ENCODE measurements at places on chromosomes 12 and 14.

- no peak for DNase-seq
Observed at GRCh38 chr14:64680013-64680713, 24.1 kb upstream of the PLEKHG3 start.

GRCh38 chr12:121996050-121996944, 25.4 kb upstream of the BCL7A start:
- no peak for DNase-seq

- DNase-seq, result peak; percentile 91
Observed at GRCh38 chr14:58817846-58818245, 180.1 kb downstream of the DACT1 start.

GRCh38 chr14:103767336-103767894, 51.8 kb downstream of the ZFYVE21 start:
- DNase-seq, result no peak

DNA sequence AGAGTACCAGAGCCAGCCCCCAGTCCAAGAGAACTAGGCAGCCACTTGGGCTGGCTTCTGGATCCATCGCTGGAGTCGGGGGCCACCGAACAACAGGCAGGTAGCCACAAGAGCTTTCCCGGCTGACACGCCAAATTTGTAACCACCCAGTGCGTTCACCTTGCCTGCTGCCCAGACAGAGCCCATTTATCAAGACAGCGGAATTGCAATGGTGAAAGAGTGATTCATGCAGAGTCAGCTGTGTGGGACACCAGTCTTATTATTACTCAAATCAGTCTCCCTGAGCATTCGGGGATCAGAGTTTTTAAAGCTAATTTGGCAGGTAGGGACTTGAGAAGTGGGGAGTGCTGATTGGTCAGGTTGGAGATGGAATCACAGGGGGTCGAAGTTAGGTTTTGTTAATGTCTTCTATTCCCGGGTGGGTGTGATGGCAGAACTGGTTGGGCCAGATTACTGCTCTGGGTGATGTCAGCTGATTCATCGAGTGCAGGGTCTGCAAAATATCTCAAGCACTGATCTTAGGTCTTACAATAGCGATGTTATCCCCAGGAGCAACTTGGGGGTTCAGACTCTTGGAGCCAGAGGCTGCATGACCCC, 64.3 kb downstream of the PDE6H start:
- DNase-seq, result no peak

DNA sequence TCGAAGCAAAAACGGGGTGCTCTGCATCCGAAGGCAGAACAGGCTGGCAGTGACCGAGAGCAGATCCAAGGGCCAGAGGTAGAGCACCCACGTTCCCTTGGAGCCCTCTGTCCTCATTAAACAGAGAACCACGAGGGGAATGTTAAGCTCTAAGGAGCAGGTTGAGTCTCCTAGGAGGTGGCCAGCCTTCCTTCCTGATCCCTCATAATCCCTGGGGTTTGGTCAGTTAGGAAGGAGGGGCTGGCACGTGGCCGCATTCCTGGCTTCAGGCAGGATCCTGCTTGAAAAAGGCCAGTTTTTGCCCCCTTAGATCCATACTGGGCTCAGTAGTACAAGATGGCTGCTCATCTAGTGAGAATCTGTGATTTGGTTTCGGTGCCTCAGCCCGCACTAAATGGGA, 57.2 kb downstream of the SLC24A4 start:
- no peak for DNase-seq

DNA sequence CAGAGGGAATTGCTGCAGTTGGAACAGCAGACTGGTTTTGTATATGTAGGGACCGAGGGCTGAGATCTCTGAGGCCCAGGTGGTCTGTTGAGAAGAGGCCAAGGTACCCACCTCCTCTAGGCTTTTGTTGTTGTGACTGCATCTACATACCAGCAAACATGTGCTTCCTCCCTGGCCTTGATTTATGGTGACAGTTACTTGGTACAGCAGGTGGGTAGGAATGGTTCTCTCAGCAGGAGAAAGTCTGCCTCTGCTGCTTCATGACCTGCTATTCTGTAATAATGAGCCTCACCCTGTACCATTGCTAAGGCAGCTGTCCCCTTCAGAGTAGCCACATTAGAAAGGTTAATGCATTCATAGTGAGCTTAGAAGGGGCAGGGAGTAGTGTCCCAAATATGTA, 196.7 kb upstream of the PELI2 start:
- no peak for DNase-seq

- DNase-seq, result peak; percentile 72
Observed at GRCh38 chr12:56029666-56030293, 8.9 kb downstream of the IKZF4 start.

DNA sequence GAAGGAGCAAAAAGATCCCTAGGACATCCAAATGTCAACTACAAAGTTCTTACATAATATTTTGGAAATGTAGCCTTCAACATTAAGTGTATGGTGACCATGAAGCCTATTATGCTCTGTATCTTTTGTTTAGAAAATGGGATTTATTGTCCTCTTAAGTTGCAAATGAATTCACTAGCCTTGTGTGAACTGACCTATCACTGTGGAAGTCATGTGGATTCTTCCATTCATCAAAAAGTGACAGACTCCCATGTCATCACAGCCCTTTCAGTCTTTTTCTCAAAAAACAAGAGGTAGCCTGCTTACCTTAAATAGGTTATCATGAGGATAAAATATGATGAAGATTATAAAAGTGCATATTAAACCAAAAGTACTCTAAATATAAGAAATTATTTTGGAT, 179.9 kb downstream of the GRIP1 start:
- no peak for DNase-seq

DNA sequence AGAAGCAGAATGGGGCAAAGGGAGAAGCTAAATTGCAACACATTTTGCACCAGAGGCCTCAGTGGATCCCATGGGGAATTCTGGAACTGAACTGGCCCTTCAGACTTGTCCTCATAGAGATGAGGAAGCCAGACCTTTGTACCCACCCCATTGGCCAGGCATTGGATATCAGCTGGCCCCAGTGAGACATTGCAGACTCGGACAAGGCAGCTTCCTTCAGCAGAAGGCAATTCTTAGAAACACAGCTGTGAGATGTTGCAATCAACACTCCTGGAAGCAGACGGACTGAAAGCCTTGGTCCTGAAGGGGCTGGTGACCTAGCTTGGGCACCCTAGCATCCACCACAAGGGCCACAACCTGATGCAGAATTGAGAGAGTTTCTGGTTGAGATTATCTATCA, 218.1 kb downstream of the MSRB3 start:
- no peak for DNase-seq

DNA sequence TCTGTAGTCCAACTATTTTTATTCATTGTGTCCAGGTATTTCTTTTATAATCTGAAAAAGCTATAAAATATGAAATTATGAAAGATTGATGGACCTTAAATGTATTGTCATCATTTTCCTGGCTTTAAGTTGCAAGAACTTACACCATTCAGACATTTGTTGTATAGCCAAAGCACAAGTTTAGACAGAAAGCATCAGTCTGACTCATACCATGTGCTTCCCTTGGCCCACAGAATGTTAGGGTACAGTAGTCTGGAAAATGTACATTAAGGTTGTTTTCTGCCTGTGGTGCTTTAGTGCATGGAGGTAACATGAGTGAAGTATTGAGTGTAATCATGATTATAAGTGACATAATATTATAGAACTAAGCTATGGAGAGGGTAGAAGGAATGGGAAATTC, 1002.5 kb downstream of the BCL11B start:
- DNase-seq, result no peak

DNA sequence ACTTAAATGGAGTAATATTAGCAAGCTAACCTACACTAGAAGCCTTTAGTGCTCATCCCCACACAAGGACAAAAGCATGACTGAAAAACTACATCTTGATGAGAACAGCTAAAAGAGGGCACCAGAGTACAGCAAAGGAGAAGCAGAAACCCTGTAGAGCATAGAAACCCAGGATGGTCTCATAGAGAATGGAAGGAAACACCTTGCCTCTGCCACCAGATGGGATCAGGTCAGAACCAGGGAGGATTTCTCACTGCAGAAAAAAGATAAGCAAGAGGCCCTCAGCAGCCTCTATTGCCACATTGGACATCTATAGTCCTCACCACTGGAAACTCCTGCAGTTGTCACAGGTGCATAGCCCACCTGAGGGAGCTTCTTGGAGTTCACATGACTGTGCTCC, 13.6 kb upstream of the ZNF705A start:
- DNase-seq, result no peak

- DNase-seq, result peak; percentile 86
Observed at GRCh38 chr12:108618079-108618952, 15.4 kb downstream of the SELPLG start.

DNA sequence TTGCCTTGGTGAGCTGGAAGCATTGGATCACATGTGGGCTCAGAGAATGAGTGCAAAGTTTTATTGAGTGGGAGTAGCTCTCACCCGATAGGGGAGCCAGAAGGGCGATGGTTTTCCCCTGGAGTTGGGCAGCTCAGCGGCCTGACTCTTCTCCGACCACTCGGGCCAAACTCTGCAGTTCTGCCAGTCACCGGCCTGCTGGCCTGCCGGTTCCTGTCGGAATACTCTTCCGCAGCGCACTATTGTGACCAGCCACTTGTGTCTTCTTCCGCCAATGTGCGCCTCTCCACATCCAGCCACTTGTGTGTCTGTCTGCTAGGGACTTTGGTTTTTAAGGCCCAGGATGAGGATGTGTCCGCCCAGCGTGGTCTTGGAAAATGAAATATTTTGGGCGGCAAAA, 43.5 kb upstream of the PRKD1 start:
- DNase-seq, result no peak

- DNase-seq, result peak; percentile 29
Observed at GRCh38 chr12:51345681-51346080, 798 bp downstream of the CELA1 start.

GRCh38 chr12:101707131-101707782, 9.8 kb downstream of the CHPT1 start:
- DNase-seq, result no peak

DNA sequence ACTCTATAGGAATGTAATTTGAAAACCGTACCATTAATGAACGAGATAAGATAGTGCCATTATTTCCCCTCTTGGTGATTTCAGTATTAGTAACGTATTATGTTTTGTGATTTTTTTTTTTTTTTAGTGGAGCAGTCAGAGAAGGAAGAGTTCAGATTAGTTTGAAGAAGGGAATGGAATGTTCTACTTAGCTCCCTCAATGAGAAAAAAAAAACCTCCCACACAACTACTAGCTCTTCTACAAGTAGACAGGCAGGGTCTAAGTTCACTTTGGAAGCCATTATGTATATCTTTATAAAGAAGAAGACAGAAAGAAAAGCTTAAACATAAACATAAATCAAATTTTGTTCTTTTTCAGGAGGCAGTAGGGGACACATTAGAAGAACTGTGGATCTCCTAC, 27.3 kb downstream of the PNMA1 start:
- DNase-seq, result no peak

DNA sequence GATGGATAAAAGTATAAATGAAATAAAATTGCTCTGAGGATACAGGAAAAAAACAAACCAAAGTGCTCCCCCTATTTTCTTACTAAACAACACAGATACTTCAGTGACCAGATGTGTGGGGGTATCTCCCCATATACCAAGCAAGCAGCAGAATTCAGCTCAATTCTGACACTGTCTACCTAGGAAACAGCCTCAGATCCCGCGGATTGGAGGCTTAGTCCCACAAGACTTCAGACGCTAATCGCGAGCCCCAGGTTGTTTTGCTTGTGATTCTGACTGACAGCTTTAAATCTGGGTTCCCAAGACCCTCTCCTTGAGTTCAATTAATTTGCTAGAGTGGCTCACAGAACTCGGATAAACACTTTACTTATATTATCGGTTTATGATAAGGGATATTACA, 17.3 kb downstream of the NFKBIA start:
- DNase-seq, result no peak

GRCh38 chr14:37642125-37642524, 46.7 kb downstream of the TTC6 start:
- DNase-seq, result no peak

- no peak for DNase-seq
Observed at GRCh38 chr12:15648558-15648957, 140.6 kb downstream of the EPS8 start.

DNA sequence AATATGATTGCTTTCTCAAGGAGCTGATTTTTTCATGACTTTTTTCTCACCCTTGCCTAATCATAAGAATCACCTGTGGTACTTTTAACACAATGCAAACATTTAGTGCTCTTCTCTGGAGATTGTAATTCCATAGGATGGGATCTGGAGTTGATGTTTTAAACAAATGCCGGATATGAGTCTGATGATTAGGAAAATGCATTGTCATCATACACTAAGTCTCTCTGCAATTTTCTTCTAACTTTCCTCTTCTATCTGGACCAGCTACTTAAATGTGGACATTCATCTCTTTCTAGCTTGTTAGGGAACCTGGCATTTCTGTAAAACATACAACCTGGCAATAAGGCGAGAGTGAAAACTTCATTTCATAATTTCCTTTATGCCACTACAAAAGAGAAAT, 23.5 kb downstream of the PMCH start:
- no peak for DNase-seq

DNA sequence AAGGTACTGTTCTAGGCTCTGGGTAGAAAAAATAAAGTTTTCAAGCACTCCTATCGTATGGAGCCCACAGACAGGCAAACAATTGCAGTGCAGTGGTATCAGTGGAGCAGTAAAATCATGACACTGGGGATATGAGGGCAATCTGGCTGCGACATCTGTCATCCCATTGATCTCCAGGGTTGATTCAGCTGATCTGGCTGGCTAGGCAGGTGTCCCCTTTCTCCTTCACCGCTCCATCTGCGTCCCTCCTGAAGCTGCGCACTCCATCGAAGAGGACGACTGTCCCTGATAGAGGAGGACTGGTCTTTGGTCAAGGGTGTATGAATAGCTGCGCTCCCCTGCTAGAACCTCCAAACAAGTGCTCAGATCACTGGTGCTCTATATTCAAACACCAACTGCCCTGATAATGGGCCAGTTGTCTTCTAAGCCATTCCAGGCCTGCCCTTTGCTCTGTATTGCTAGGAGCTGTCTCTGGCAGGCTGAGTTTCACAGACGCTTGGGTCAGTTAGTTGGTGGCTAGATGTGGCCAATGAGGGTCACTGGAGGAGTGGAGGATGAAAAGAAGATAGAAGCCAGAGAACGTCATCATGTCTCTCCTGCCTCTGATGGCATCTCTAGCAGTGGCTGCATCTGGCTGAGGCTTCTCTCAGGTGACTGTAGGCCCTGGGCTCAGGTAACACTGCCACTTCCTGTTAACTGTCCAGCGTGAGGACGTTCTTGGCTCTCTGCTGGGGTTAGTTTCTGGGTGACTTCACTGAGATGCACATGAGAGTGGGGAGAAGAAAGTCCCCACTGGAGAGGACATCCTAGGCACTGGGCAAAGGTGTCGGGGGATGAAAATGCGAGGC, 205.0 kb upstream of the FOXN3 start:
- no peak for DNase-seq

DNA sequence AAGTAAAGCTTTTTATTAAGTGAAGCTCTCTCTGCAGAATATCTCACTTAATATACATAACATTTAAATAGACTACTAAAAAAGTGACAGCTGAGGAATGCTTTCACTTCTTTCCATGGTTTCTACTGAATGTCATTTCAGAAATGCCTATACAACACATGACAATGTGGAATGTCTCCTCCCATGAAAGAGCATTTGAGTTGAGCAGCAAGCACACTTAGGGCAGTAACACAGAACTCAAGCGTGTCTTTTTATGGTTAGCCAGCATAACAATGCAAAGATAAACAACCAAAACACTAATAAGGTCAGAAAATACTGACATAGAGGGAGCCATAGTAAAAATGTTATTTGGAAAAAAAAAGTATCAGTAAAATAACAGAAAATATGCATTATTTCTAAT, 9.4 kb downstream of the PPP1R12A start:
- DNase-seq, result peak; percentile 22

GRCh38 chr14:73238424-73238852, 1.1 kb downstream of the PAPLN start:
- peak; percentile 89 for DNase-seq

GRCh38 chr14:103925316-103925715, 2.9 kb upstream of the TDRD9 start:
- no peak for DNase-seq

GRCh38 chr12:108907839-108908351, 28.0 kb downstream of the DAO start:
- no peak for DNase-seq
